ENCODE measurements at places on chromosomes 3 and 15.

DNA sequence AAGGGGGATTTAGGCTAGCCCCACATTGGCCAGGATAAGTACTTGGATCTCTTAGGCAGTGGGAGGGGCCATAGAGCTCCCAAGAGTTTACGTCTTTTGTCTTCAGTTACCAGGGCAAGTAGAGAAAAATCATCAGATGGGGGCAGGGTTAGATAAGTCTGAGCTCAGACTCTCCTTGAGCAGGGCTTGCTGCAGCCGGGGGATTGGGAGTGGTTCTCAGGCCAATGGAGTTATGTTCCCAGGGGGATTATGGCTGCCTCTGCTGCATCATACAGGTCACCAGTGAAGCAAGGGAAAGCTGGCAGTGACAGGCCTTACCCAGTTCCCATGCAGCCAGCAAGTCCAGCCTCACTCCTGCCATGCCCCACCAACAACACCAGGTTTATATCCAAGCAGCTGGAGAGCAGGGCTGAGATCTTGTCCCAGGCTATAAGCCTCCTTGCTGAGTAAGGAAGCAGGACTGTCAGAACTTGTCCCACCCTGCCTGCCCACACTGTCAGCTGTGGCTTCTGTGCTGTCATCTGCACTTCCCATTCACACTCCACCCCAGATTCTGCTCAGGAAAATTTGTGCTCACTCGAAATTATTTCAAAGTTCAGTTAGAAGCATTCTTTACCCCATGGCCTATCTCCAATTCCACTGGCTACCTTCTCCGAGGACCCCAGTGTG, 215.3 kb downstream of the FAM43A start:
- no peak for DNase-seq

GRCh38 chr3:172106037-172106954, 66.9 kb downstream of the FNDC3B start:
- no peak for DNase-seq

GRCh38 chr3:195032106-195032759, 238.7 kb downstream of the XXYLT1 start:
- DNase-seq, result no peak

DNA sequence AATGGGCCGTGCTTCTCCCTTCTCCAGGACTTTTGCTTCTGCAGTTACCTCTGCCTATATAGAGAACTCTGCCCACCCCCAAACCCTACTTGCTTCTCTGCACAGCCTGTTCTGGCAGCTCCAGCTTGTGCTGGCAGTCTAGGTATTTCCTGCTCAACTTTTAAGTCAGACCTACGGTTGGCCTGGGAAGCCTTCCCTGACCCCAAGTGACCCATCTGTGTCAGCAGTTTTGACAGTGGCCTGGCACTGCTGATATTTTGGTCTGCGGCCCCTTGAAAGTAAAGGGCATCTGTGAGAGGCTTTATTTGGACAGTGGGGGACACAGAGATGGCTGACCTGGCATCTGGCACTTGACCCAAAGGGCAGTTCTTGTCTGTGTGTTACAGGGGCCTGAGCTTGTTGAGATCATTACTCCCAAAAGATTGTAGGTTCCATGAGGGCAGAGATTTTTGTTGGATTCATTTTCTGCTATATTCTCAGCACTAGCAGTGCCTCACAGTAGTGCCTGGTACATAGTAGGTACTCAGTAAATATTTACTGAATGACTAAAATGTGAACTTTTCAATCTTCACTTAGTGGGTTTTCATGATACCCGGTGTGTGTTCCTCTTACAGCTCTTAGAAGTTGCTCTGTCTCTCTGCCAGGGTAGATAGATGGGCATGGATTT, 55.2 kb upstream of the TRAK1 start:
- no peak for DNase-seq

GRCh38 chr3:54960701-54961100, 32.8 kb upstream of the LRTM1 start:
- no peak for DNase-seq

GRCh38 chr15:25188551-25189101, 233.8 kb downstream of the SNRPN start:
- no peak for DNase-seq

All from occipital lobe (tissue), 3 donors.